Subcutaneous adipose tissue (tissue), 4 donors: ENCODE measurements at places on chromosomes 3 and 15. TPM values are rescaled to one million over a fixed set of nuclear protein-coding genes. Genes with fewer than 3 reads are reported as not detected.

The ITGB5 gene
- total RNA-seq: 309 TPM

The SIDT1 gene
- 2.3 TPM for total RNA-seq

The RAB8B gene
- 93.8 TPM for total RNA-seq

The ZFAND6 gene
- 155 TPM for total RNA-seq

The RTP3 gene
- not detected for total RNA-seq

The SLC7A14 gene
- not detected for total RNA-seq

The RSL24D1 gene
- total RNA-seq: 53.3 TPM

The SAMD7 gene
- not detected for total RNA-seq

The ATP10A gene
- total RNA-seq: 44.3 TPM

The IGDCC3 gene
- not detected for total RNA-seq

The MAP6D1 gene
- not detected for total RNA-seq

The SNTN gene
- not detected for total RNA-seq

The ARGFX gene
- total RNA-seq: not detected

The FAM131A gene
- total RNA-seq: 13.4 TPM

The SPTSSB gene
- not detected for total RNA-seq

The CLRN1 gene
- not detected for total RNA-seq
